GM10248 (cell line): ENCODE measurements at places on chromosomes 2 and 18.

DNA sequence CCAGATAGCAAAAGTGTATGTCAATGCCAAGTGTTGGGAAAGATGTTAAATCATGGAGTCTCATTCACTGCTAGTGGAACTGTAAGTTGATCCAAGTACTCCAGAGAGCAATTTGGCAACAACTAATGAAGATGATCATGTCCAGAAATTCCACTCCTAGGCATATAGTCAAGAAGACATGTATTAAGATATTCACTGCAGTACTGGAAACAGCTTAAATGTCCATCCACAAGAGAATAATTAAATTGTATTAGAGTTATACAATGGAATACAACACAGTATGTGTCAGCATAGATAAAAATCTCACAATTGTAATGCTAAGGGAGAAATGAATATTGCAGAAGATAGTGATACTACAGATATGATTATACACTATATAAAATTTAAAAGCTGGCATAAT is 15.2 kb upstream of the LBH start:
- no peak for DNase-seq

- no peak for DNase-seq
Observed at GRCh38 chr2:218323526-218324472, 31.5 kb upstream of the TMBIM1 start.

GRCh38 chr2:220531216-220531615 is 903.8 kb downstream of the SLC4A3 start:
- no peak for DNase-seq

- DNase-seq = no peak
Observed at GRCh38 chr2:41972819-41973218, 75.0 kb upstream of the PKDCC start.

GRCh38 chr2:185208261-185208660 is 530.3 kb upstream of the FSIP2 start:
- DNase-seq = no peak

- no peak for DNase-seq
Observed at GRCh38 chr2:39948016-39948719, 169.1 kb upstream of the THUMPD2 start.

DNA sequence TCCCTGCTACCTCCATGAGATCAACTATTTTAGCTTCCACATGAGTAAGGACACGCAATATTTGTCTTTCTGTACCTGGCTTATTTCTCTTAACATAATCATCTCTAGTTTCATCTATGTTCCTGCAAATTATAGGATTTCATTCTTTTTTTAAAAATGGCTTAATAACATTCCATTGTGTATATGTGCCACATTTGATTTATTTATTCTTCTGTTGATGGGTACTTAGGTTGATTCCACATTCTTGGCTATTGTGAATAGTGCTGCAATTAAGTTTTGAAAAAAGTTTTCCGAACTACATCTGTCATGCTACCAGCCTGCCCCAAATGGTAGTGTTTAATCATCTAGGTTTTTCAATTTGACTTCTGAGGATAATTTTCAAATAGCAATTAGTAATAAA is 36.3 kb downstream of the SPAG16 start:
- DNase-seq = no peak

- no peak for DNase-seq
Observed at GRCh38 chr18:45488645-45489044, 126.6 kb upstream of the SLC14A2 start.

GRCh38 chr2:111667542-111668273 is 216.3 kb downstream of the ANAPC1 start:
- DNase-seq = no peak

- DNase-seq = no peak
Observed at GRCh38 chr2:102522890-102523289, 49.9 kb downstream of the SLC9A4 start.

GRCh38 chr2:96869281-96869821 is 529 bp downstream of the SEMA4C start:
- no peak for DNase-seq

- no peak for DNase-seq
Observed at GRCh38 chr2:180591947-180592346, 388.5 kb upstream of the UBE2E3 start.

GRCh38 chr2:224922142-224922727 is 120.0 kb downstream of the DOCK10 start:
- DNase-seq = peak; percentile 50

GRCh38 chr2:99081891-99082290 is 59.6 kb upstream of the C2orf15 start:
- no peak for DNase-seq

DNA sequence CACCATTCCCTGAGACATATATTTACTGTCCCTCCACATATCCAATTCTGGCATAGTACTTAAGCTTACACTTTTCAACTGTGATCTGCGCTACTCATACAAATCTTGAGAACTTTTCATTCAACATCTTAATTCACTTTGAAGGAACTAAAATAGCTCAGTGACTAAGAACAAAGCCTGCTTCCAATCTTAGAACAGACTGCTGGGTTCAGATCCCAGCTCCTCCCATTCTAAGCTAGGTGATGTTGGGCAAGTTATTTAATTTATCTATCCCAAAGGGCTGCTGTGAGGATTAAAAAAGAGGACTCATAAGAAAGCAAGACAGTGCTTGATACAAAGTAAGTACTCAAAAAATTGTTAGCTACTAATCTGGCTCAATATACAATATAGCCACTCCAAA is 57.9 kb downstream of the UGP2 start:
- no peak for DNase-seq

- no peak for DNase-seq
Observed at GRCh38 chr18:76376225-76376624, 118.8 kb downstream of the ZNF516 start.

- DNase-seq = no peak
Observed at GRCh38 chr2:160878618-160879017, 281.6 kb upstream of the TANK start.

DNA sequence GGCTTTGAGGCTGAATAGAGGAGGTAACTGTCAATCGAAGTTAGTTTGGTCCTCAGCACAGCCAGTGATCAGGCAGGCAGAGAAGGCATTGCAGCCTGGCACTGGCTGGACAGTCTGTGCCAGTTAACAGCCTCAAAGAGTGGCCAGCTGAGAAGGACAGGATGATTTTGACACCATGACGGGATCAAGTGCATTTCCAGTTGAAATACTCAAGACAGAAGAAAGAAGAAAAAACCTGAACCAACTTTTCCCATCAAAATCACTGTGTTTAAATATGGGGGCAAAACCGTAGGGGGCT is 96.7 kb upstream of the ZCCHC2 start:
- no peak for DNase-seq

DNA sequence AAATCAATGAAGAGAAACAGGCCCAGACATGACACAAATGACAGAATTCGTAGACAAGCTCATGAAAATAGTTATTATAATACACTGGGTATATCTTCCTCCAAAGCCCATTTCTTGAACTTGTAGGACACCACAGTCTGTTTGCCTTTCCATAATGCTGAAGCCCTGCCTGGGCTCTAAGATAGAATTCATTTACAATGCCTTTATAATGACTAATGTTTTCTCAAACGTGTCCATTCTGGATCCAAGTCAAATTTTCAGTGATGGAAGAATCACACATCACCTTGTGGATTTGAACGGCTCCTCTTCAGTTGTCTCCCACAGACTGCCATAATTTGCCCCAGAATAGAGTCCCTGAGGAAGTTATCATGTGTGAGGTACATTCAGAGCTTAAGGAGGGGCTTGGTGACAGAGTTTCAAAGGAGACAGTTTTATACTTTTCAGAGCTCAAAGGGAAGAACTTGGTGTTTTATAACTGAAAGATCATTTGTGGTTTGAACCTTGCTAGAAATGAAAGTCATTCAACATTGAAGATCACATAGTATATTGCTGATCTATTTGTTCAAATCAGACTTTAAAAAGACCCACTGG is 38.2 kb downstream of the CASP8 start:
- no peak for DNase-seq

- no peak for DNase-seq
Observed at GRCh38 chr2:99380376-99381010, 43.3 kb downstream of the EIF5B start.

DNA sequence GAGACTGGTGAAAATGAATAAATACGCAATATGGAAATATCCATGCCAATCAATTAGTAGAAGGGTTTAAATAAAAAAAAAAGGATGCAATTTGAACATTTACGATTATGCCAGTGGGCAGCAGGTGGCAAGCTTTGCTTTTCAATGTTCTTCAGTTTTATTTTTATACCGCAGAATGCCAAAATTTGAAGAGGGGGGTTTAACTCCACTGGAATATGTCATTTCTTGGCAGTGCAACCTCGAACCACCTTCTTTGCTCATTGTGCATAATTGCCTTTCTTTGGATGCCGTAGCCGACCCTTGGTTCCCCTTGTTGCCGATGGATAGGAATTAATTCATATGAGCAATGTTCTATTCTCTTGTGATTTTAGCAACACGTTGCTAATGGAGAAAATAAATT is 88.0 kb downstream of the LTBP1 start:
- no peak for DNase-seq

DNA sequence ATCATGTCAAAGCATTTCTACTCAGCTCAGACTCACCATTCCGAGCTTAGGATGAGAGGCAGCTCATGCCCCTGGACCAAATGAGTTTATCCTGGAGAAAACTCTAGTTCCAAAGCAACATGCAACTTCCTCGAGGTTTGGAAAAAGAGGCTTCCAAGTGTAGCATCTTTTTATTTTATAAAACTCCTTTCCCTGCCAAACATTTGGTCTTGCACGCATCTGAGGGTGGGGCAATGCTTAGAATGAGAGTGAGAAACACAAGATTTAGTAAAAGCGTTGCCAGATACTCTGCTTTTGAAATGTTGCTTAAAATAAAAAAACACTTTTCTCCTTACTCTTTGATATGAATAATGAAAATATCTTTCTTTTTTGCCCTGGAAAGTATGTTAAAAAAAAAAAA is 151.5 kb downstream of the NCKAP5 start:
- no peak for DNase-seq

DNA sequence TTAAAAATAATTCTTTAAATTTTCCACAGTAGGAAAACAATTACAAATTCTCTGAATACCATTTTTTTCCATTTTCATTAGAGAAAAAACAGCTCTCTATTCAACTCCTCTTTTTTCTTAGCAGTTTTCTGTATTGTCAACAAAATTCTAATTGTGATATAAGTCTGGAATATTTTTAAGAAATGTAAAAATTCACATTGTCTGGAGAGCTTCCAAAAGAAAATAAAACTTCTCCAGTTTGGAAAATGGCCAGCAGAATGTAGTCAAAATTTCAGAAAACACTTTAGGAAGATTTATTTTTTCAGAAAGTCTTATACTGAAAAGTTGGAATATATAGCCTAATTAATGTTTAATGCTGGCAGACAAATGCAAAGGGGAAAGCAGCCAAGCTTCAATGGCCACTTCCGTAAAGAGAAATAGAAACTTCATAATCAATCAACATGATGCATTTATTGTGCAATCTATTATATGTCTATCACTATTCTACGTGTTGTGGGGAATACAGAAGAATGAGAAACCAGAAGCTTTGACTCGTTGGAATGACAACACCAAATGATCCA is 733.2 kb upstream of the PKDCC start:
- no peak for DNase-seq

DNA sequence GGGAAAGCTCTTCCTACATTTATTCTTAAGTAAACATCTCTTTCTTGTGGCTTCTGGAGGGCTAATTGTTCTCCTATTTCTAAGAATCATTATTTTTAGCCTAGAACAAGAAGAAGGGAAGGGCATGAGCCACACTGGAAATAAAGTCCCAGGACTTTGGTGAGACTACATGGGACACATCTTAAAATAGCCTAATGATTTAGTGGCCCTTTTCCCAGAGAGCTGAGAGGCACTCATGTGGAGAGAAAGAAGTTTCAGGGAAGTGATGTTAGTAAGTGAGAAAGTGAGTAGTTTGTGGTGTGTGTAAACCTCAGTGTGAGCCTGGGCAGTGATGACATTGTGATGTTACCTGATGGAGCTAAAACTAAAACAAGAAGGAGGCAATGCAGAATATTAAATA is 14.6 kb downstream of the ITGA4 start:
- no peak for DNase-seq

DNA sequence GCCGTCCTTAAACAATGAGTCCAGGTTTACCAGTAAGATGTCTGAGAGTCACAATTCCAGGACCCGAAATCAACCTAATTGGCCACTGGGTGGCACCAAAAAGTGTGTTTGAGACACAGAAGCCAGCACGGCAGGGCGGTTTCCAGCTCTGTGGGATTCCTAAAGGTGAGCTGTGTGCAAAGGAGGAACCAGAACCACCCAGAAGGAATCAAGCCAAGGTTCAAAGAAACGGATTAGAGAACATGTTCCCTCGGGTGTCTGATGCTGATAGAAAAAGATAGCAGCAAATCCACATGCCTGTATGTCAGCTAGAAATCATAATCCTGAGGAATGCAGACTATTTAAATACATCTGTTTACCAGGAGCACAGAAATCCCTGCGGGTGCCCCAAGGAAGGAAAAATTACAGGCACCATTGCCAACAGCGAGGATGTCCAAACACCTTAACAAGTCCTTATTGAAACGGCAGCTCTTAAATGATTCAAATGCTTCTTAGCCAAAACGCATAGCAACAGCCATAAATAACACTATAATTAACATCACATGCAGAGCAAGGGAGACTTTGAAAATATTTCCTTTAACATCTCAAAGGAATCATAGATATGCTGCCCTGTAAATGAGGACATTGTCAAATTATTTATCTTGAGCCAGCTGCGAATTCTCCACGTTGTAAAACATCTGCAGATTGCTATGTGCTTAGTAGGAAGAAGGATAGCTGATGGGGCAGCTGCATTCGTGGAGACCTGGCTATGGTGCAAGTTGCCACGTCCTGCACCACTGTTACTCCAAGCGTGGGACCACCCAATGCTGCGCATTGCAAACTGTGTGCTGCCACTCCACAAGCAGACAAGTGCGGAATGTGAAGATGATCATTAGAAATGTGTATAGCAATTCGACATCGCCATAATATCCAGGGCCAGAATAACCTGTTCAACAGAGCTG is 318.7 kb upstream of the NCKAP5 start:
- DNase-seq = peak; percentile 69

- no peak for DNase-seq
Observed at GRCh38 chr2:232387451-232388171, 9.1 kb downstream of the ALPP start.

- no peak for DNase-seq
Observed at GRCh38 chr2:106044021-106044420, 150.1 kb downstream of the UXS1 start.

DNA sequence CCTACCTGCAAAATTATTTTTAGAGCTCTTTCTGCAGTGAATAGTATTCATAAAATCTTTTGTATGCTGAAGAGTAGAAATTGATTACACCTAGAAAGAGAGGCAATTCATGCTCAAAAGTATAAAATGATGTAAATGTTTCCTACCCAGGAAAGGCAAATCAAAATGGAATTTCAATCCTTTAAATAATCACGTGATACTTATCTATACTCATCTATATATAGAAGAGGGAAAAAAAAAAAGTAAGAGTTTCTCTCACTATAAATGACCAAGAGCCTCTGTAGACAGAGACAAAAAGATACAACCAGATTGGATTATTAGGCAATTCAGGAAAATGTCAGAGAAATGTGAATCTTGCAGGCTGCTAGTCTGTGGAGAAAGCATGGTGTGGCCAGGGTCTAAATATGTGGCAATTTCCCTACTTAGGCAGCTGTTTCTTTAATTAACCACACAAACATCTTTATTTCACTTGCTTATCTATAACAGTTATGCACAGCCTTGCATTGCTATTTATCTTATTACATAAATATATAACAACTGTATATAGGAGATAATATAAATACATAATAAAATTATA is 39.5 kb downstream of the METTL8 start:
- no peak for DNase-seq
